Stimulated activated CD8-positive, alpha-beta memory T cell treated with anti-CD3 and anti-CD28 coated beads, Interleukin-2, amount 100 ng/mL, for 1 hour (primary cell): ENCODE measurements at places on chromosomes 6 and 20.

- DNase-seq: no peak
Measured at GRCh38 chr6:101845621-101846020, 452.1 kb downstream of the GRIK2 start.

- DNase-seq: peak; percentile 12
Measured at GRCh38 chr6:90083891-90084290, 189.6 kb downstream of the GJA10 start.

- DNase-seq: no peak
Measured at GRCh38 chr6:158688860-158689259, 39.0 kb downstream of the SYTL3 start.

GRCh38 chr20:61728786-61729770 is 336.6 kb downstream of the TAF4 start:
- DNase-seq: no peak

DNA sequence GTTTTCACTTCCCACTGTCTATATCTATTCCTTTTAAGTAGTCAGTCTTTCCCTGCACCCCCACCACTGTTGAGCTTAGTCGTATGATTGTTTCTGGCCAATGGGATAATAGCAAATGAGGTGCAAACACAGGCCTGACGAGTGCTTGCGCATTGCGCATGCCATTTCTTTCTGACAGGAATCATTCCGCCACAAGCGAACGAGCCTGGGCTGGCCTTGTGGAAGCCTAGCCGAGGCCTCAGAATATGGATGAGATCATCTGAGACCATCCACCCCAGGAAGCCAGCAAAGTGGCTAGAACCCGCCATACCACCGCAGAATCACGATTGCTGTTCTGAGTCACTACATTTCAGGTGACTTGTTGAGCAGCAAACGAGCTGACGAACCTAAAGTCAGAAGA is 52.2 kb upstream of the PRL start:
- DNase-seq: no peak

GRCh38 chr6:129593233-129593564 is 116.8 kb downstream of the ARHGAP18 start:
- DNase-seq: no peak

GRCh38 chr6:135227349-135227748 is 46.2 kb downstream of the MYB start:
- DNase-seq: no peak

DNA sequence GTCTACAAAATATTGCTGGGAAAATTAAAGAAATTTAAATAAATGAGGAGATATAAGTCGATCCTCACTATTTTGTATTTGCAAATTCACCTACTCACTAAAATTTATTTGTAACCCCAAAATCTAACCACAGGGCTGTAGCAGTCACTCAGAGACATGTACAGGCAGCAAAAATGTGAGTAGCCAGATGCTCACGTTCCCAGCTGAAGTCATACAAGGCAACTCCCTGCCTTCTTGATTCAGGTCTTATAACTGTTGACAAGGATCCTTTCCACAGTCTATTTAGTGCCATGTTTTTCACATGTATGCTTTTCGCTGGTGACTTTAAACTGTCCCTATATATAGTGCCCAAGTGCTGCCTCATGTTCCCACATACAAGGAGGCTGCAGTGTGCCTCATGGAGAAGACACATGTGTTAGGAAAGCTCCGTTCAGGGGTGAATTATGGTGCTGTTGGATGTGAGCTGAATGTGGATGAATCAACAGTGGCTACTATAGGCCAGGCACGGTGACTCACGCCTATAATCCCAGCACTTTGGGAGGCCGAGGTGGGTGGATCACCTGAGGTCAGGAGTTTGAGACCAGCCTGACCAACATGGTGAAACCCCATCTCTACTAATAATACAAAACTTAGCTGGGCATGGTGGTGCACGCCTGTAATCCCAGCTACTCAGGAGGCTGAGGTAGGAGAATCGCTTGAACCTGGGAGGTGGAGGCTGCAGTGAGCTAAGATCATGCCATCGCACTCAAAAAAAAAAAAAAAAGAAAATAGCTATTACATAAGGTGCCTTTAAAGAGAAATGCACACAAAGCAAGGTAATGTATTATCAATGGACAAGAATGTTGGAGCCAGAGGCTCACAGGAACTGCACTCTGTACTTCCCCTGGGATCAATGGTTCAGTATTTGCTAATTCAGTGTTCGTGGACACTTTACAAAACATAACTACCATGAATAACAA is 55.3 kb downstream of the STK35 start:
- no peak for DNase-seq

DNA sequence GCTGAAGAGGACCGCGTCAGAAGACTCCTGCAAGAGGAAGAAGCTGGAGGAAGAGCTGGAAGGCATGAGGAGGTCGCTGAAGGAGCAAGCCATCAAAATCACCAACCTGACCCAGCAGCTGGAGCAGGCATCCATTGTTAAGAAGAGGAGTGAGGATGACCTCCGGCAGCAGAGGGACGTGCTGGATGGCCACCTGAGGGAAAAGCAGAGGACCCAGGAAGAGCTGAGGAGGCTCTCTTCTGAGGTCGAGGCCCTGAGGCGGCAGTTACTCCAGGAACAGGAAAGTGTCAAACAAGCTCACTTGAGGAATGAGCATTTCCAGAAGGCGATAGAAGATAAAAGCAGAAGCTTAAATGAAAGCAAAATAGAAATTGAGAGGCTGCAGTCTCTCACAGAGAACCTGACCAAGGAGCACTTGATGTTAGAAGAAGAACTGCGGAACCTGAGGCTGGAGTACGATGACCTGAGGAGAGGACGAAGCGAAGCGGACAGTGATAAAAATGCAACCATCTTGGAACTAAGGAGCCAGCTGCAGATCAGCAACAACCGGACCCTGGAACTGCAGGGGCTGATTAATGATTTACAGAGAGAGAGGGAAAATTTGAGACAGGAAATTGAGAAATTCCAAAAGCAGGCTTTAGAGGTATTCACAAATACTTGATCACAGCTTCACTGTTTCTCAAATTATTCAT is 8.9 kb upstream of the SNRNP48 start:
- DNase-seq: no peak

DNA sequence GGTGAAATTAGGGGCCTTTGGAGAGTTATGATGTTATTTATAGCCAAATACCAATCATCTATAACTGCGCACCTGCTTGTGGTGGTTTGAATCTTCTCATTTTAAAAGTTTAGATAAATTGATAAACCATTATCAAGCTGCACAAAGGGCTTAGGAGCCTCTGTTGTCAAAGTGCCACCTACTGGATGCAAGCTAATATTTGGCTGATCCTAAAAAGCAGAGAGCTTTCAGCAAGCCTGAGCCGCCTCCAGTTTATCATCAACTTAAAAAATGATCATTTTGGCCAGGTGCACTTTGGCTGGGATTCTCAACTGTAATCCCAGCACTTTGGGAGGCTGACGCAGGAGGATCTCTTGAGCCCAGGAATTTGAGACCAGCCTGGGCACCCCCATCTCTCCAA is 58.5 kb upstream of the ATXN1 start:
- DNase-seq: no peak

DNA sequence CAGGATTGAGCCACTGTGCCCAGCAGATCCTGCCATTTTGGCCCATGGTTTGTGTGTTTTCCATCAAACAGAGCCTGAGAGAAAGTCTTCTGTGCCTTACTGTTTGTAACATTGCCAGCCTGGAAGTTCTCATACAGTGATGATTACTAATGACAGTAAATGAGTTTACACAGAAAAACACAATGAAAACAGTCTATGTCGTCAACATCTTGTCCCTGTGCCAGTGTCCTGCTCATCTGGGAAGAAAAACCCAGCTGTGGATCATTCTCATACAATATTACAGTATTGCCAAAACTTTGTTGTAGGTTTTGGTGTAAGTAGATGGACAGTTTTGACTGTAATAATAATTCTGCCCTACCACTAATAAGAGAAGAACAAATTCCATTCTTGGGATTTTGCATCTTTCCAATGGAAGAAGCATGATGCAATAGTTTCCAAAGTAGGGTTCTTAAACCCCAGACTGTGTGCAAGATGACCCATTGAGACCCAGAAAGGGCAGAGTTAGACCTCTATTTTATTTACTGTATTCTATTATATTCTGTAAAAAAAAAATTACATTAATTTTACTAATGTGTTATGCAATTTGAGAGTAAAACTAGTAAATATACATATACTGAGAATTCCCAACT is 135.0 kb upstream of the JARID2 start:
- DNase-seq: no peak

- DNase-seq: no peak
Measured at GRCh38 chr6:151326116-151326825, 65.1 kb downstream of the ZBTB2 start.

DNA sequence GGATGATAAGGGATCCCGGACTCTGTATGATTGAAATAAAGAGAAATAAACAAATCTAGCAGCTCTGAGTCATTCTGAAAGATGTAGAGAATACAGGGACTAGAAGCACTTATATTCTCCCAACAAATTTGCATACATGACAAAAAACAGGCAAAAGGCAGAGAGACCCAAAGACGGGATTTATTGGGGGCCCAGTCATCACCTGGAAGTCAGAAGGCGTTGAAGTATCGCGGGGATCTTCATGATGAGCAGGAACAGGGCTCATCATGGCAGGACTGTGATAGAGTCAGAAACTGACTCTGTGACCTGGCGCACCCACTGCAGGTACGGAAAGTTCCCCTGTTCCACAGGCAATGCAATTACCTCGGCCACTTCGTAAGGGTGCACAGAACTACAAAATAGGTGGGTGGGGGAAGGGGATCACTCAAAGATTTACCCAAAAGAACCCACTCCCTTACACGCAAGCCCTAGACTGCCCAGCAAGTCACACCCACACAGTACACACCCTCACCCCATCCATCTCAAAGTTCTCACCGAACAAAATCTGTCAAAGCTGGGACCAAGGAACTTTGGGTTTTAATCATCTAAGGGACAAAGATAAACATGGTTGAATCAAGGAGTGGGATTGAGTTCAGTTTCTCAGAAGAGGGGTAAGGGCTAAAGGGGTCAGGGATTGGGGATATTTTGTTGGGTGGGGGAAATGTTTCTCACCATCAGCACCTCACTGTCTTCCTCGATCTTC is 1.4 kb downstream of the CUTA start:
- DNase-seq: no peak

GRCh38 chr6:166910601-166911000 is 45.7 kb downstream of the RNASET2 start:
- DNase-seq: no peak

GRCh38 chr6:118523216-118523615 is 24.9 kb upstream of the PLN start:
- no peak for DNase-seq

- no peak for DNase-seq
Measured at GRCh38 chr20:17648791-17649730, 33.0 kb downstream of the RRBP1 start.
